Left renal cortex interstitium (tissue), 4 donors: ENCODE measurements at places on chromosomes 7 and 10. TPM values are rescaled to one million over a fixed set of nuclear protein-coding genes. Genes with fewer than 3 reads are reported as not detected.

AKR1C4 gene
- polyA plus RNA-seq, result not detected

ASIC3 gene
- polyA plus RNA-seq, result 3.6 TPM

MOGAT3 gene
- 0.92 TPM for polyA plus RNA-seq

SP8 gene
- polyA plus RNA-seq, result 0.03 TPM

MKX gene
- 0.17 TPM for polyA plus RNA-seq

IGF2BP3 gene
- polyA plus RNA-seq, result 59.5 TPM

PRLHR gene
- 0.03 TPM for polyA plus RNA-seq

C10orf95 gene
- 2.4 TPM for polyA plus RNA-seq

SGPL1 gene
- 57.4 TPM for polyA plus RNA-seq

HKDC1 gene
- polyA plus RNA-seq, result 15.4 TPM

ADIRF gene
- polyA plus RNA-seq, result 28.6 TPM

GSAP gene
- polyA plus RNA-seq, result 14.3 TPM

TMEM140 gene
- polyA plus RNA-seq, result 22.6 TPM

ZNF425 gene
- 7.3 TPM for polyA plus RNA-seq

C10orf143 gene
- polyA plus RNA-seq, result 6.5 TPM

VSTM2A gene
- polyA plus RNA-seq, result 4.4 TPM

EEPD1 gene
- 7.5 TPM for polyA plus RNA-seq

C7orf57 gene
- polyA plus RNA-seq, result 0.79 TPM

STAG3 gene
- polyA plus RNA-seq, result 7.5 TPM

LRRD1 gene
- polyA plus RNA-seq, result 0.13 TPM

HOXA4 gene
- 18.9 TPM for polyA plus RNA-seq

TCAF2 gene
- 3.3 TPM for polyA plus RNA-seq

VSTM4 gene
- 13.7 TPM for polyA plus RNA-seq

NPC1L1 gene
- 3.5 TPM for polyA plus RNA-seq

MUC3A gene
- 0.49 TPM for polyA plus RNA-seq

CTBP2 gene
- polyA plus RNA-seq, result 86.7 TPM

RPEL1 gene
- polyA plus RNA-seq, result 0.10 TPM

MCU gene
- 51.6 TPM for polyA plus RNA-seq

MSS51 gene
- polyA plus RNA-seq, result 1.2 TPM

CPA2 gene
- polyA plus RNA-seq, result 0.44 TPM

MYOF gene
- polyA plus RNA-seq, result 28.4 TPM

ANKRD26 gene
- 17.0 TPM for polyA plus RNA-seq

SCIN gene
- polyA plus RNA-seq, result 118 TPM

PSD gene
- polyA plus RNA-seq, result 11.6 TPM

SPDYE2 gene
- 8.2 TPM for polyA plus RNA-seq

ELFN1 gene
- 11.7 TPM for polyA plus RNA-seq

DYNC1I1 gene
- 0.62 TPM for polyA plus RNA-seq

RNF148 gene
- polyA plus RNA-seq, result 0.09 TPM

ADAM12 gene
- polyA plus RNA-seq, result 32.0 TPM

CDNF gene
- polyA plus RNA-seq, result 4.1 TPM

ENO4 gene
- polyA plus RNA-seq, result 3.8 TPM

UPF2 gene
- polyA plus RNA-seq, result 37.6 TPM

NT5C3A gene
- 35.1 TPM for polyA plus RNA-seq

VWC2 gene
- 0.89 TPM for polyA plus RNA-seq

TMEM60 gene
- polyA plus RNA-seq, result 31.3 TPM

CPVL gene
- polyA plus RNA-seq, result 47.4 TPM

ARHGAP21 gene
- 71.1 TPM for polyA plus RNA-seq

SPDYE6 gene
- polyA plus RNA-seq, result 6.7 TPM

TSPAN12 gene
- 158 TPM for polyA plus RNA-seq

CYP2C9 gene
- 3.0 TPM for polyA plus RNA-seq

KCNMA1 gene
- 3.2 TPM for polyA plus RNA-seq
